Kidney glomerular epithelial cell (primary cell): ENCODE measurements at places on chromosomes 3 and 15.

GRCh38 chr3:186003610-186004009 lies 65.8 kb upstream of the TRA2B start:
- DNase-seq, result peak; percentile 18

DNA sequence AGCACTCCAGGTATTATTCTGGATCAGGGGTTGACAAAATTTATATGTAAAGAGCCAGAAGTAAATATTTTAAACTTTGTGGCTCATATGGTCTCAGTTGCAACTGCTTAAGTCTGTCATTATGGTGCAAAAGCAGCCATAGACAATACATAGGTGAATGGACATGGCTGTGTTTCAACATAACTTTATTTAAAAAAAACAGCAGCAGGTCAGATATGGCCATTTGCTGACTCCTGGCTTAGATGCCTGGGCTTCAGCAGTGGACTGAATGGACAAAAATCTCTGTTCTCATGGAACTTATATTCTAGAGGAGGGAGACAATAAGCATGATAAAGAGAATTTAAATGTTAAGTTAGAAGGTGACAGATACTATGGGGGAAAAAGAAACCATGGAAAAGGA lies 11.7 kb upstream of the FYCO1 start:
- no peak for DNase-seq

GRCh38 chr3:44642337-44642736 lies 6.2 kb upstream of the ZNF35 start:
- DNase-seq, result no peak

GRCh38 chr3:119395923-119396358 lies 67.5 kb downstream of the TMEM39A start:
- no peak for DNase-seq

- peak; percentile 59 for DNase-seq
These were observed 308.3 kb upstream of the CCDC54 start for GRCh38 chr3:107068980-107069379.

GRCh38 chr3:49940667-49941249 lies 808 bp downstream of the RBM6 start:
- DNase-seq, result no peak

DNA sequence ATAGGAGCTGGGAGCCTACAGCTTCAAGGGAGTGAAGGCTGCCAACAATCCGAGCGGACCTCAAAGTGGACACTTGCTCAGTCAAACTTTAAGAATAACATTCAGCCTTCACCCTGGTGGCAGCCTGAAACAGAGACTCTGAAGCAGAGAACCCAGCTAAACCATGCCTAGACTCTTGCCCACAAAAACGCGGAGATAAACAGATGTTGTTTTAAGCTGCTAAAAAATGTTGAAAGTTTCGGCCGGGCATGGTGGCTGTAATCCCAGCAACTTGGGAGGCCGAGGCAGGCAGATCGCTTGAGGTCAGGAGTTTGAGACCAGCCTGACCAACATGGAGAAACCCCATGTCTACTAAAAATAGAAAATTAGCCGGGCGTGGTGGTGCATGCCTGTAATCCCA lies 29.8 kb upstream of the TRIM59 start:
- no peak for DNase-seq

- no peak for DNase-seq
These were observed 175.9 kb downstream of the PDZRN3 start for GRCh38 chr3:73448761-73449301.

DNA sequence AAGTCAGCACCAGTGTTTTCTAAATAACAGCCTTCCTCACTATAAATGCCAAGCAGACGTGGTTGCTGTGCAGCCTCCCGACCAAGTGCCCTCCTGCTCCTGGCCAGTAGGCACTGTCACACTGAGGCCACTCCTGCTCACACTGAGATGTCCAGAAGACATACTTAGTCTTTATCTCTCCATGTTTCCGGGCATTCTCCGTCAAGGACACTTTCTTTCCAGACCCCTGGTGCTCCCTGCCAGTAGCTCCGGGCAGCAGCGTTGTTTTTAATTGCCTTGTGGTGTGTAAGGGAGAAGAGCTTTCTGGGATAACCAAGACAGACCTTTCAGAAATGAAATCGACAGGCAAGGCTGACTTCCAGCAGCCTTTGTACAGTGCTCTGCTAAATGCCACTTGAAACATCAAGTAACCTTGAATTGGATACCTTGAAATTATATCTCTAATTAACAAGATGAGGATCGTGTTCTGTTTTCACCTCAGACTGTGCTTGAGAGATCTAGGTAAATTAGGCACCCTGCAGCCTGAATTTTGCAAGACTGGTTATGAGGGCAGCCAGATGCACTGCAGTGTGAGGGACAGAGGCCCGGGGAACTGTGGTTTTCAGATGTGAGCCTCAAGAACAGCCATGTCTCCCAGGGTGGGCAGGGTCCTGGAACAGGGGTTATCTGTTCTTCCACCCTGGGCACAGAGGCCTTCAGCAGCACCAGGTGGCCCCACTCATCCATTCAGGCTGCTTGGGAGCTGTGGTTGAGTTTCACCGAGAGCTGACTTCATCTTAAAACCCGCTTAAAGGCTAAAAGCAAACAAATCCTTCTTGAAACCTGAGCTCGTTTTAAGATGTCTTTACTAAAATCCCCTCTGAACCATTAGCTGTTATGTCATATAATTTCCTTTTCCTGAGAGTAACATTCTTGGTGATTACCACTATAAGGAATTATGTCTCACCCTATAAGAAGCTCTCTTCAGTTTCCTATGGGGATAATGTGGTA lies 105.5 kb upstream of the IL12A start:
- DNase-seq, result no peak

DNA sequence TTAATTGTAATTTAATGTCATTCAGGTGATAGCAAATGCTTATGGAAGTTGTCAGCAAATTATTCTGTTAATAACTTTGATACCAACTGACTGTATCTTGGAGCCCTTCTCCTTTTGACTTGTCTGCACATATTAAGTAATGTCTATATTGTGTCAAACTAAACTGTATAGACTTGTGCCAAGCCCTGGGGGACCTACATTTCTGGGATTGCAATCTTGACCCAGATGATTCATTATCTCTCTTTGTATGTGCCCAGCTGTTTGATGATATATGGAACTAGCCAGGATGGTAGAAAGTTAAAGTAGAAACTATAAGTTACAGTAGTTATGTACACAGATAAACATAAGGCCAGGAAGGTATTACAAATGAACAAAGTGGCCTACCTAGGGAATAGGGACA lies 402.8 kb upstream of the RARB start:
- no peak for DNase-seq

DNA sequence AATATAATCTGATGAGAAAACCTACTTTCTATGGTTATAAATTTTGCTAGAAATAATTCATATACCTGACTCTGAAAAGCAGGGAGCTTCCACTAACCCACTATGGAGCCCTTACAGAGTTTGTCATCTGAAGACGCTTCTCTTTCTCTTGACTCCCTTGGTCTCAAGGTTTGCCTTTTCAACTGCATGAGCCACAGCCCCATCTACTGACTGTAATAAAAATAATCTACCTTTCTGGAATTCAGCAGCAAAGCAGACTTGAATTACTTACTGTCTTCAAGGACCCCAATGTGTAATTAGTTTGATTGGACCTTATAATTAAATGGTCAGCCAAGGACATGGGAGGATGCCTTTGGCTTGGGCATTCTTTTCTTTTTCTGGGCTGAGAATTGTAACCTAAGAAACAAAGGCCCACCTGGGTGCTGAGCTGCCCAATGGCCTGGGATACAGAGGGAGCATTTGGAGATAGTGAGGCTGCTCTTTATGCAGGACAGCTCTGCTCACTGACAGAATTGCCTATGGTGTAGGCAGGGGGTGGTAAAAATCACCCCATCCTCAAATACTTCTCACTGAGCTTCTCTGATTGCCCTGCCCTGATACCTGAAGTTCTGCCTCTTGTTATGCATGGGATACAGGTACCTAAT lies 178.6 kb upstream of the TRIM42 start:
- DNase-seq, result peak; percentile 45

DNA sequence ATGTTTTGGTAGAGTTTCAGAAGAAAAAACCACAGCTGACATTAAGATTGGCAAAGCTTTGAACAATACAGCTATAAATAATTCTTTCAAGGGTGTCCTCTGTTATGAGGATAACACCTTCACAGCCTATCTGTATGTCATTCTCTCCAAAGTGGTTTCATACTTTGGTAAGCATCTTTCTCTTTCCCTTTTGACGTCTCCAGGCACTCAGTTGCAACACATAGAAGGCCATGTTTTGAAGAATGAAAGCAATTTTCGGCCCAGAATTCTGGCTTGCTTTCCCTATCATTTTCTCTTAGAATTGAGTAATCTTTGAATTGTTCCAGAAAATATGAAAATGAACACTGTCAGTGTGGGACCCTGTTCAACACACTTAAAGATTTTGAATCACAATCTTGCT lies 200.0 kb upstream of the CBLB start:
- DNase-seq, result no peak

GRCh38 chr3:57061556-57061955 lies 1.1 kb downstream of the SPATA12 start:
- no peak for DNase-seq

GRCh38 chr15:78396976-78397375 lies 41.0 kb upstream of the IREB2 start:
- DNase-seq, result no peak

GRCh38 chr3:59856934-59857460 lies 807.2 kb upstream of the CFAP20DC start:
- DNase-seq, result no peak

DNA sequence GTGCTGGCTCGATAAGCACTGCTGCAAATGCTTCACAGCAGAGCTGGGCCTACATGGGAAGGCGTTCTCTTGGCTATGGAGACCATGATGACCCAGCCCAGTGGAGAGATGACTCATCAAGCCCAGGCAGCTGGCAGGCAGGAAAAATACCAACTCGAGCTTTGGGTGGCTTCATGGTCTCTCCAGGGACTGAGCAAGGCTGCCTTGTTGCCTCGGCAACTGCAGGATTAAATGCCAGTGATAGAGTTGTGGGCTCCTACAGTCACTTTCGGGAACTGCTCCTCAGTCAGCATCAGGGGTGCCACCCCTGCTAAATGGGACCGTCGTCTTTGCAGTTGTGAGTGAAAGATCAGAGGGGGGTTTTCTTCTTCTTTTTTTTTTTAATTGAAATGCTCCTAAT lies 54.6 kb upstream of the MYZAP start:
- DNase-seq, result peak; percentile 25

DNA sequence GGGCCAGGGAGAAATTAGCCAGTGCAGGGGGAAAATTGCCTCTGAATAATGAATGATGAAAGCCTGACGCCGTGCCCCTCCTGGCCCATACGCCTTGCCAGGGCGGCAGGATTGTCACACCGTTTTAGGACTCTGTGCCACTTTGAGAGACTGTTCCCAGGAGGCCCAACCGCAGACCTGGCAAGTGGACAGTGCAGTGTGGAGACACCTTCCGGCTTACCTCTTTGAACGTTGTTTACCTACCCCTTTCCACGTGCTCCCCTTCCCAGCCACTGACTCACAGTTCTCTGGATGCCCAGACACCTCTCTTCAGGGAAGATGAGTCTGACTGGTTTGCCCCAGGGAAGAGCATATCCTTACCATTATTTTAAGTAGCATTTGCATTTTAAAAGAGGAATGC lies 84.0 kb upstream of the PXYLP1 start:
- DNase-seq, result no peak

DNA sequence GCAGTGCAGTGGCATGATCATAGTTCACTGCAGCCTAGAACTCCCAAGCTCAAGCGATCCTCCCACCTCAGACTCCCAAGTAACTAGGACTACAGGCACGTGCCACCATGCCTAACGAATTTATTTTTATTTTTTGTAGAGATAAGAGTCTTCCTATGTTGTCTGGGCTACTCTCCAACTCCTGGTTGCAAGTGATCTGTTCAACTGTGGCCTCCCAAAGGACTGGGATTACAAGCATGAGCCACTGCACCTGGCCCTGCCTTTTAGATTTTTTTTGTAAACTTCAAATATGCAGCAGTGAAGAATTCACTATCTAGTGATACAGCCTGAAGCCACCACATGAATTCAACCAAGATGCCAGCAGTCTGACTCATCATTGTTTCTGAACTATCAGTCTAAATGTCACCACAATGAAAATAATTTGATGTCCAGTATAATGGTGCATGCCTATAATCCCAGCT lies 32.7 kb downstream of the UBXN7 start:
- DNase-seq, result peak; percentile 78

GRCh38 chr3:194537732-194538247 lies 51.0 kb upstream of the ATP13A3 start:
- DNase-seq, result peak; percentile 65

DNA sequence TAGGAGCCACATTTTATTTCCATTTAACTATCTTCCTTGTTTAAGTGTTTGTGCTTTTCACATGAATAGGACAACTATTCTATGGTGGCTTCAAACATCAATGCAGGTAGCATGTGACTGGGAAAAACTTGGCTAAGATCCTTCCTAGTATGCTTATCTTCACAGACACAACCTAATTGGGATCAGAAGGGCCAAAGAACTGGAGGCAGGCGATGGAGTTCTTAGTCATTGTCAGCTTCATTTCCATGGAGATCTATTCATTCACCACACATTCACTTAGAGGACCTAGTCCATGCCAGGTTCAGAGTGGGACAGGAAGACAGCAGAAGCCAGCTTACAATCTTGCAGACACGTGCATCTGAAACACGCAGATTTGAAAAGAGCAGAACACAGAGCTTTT lies 277.5 kb upstream of the PPP2R3A start:
- no peak for DNase-seq

DNA sequence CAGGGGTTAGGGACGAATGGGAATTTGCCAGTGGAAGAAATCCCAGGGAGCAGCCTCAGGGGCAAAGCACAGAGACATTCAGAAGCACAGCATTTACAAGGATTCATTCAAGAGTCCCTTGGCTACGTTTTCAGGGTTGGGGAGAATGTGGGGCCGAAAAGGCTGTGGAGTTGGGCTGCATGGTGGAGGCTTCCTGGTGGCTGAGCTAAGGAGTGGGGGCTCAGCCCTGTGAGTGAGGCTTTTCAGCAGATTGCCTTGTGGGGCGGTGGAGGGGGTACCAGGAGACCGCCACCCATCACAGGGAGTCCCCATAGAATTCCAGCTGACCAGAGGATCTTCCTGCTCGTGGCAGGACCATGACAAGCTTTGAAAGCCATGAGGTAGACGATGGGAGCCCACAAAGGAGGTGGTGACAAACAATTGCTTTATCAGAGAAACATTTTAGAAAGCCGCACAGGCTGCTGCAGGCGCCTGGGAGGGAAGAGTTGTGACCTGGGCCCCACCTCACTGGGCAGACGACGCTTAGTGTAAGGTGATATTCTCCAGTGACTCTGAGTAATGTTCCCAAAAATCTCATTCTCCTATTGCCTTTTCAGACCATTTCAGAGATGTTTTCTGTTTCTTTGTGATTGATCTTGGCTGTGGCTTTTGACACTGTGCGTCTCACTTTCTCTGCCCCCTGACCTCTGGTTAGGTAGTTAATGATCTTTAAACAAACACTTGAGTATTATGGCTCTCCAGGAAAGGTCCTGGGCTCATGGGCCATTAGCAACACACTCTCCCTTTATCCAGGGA lies 128.0 kb downstream of the DNAJB8 start:
- DNase-seq, result no peak

DNA sequence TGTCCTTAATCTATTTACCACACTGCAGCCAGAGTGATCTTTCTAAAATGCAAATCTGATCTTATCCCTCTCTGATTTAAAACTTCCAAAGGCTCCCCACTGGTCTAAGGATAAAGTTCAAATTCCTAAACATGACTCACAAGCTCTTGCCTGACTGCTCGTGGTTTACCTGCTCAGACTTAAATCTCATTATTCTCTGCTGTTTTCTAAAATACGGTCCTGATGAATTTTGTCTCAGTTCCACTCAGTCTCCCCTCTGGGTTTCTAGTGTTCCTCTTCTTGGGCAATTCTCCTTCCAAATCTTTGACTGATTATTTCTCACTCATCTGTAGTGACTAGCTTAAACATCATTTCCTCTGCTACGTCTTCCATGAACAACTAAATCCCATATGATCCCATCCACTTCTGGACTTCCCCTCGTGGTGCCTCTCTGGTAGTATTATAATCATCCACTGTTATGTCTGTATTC lies 108.3 kb downstream of the P3H2 start:
- DNase-seq, result peak; percentile 73
